ENCODE measurements at places on chromosomes 7 and 10.

- no peak for DNase-seq
- no peaks in the 10 kb centered on the region for H3K27me3 ChIP-seq
- H3K4me1 ChIP-seq = no peaks in the 10 kb centered on the region
- no peak overlapping the region for H3K27ac ChIP-seq
- H3K4me3 ChIP-seq = no peak overlapping the region
- H3K36me3 ChIP-seq = no peaks in the 10 kb centered on the region
These were observed 551.8 kb downstream of the SORCS3 start for GRCh38 chr10:105192861-105193260.

DNA sequence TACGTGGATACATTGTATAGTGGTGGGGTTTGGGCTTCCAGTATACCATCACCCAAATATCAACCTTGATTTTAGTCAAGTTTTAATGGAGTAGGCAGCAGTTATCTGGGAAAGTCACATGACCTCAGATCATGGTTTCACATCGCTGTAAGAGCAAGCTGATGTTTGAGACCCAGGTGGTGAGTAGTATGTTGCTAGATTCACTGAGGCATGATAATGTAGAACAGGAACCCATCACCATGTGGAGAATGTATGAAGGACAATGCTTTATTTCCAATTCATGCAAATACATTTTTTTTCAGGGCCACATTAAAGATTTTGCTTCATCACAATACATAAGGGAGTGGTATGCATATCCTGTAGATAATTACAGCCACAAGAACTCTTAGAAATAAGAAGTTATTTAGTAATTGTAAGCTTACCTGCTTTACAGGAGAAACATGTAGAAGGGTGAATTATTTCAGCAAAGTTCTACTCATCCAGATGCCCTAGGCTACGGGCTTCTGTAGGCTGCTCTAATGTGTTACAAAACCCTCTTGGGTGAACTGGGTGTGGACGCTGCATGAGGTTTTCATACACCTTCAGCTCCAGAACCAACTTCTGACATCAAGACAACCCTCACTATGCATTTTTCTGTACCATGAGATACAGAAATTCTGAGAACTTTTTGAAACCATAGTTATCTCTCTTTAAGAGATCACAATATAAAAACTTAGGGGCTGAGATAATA, 27.6 kb upstream of the LAMB4 start:
- no peak overlapping the region for H3K27ac ChIP-seq
- H3K4me1 ChIP-seq = no peaks in the 10 kb centered on the region
- H3K36me3 ChIP-seq = no peaks in the 10 kb centered on the region
- no peak for DNase-seq

- H3K27ac ChIP-seq = no peak overlapping the region
- H3K36me3 ChIP-seq = no peaks in the 10 kb centered on the region
- H3K4me3 ChIP-seq = no peak overlapping the region
These were observed 6.4 kb downstream of the AGMO start for GRCh38 chr7:15555381-15555859.

- peaks cover 6% of the 10 kb centered on the region for H3K4me1 ChIP-seq
- no peak overlapping the region for H3K4me3 ChIP-seq
- no peak overlapping the region for H3K27ac ChIP-seq
- H3K27me3 ChIP-seq = peaks cover 5% of the 10 kb centered on the region
- DNase-seq = no peak
- H3K36me3 ChIP-seq = no peaks in the 10 kb centered on the region
These were observed 112.1 kb upstream of the CDK1 start for GRCh38 chr10:60666221-60666620.

DNA sequence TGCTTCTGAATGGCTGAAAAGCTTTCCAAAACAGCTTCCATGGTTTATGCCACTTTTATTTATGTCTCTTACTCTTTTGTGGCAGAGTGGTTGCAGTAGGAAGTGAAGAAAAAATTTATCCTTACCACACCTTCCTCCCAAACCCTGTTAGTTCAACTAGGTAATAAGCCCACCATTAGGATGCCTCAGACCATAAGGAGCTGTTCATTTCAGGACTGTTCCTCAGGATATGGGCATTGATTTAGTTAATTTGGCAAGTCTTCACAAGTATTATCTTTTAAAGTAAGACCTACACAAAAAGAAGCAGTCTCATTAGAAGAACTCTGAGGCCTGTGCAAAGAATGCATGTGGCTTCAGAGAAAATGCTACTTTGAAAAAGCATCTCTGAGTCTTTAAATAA, 82.9 kb upstream of the PDLIM1 start:
- H3K4me1 ChIP-seq = no peaks in the 10 kb centered on the region
- no peak overlapping the region for H3K27ac ChIP-seq
- no peaks in the 10 kb centered on the region for H3K36me3 ChIP-seq
- H3K27me3 ChIP-seq = peaks cover 32% of the 10 kb centered on the region
- no peak for DNase-seq

- H3K4me1 ChIP-seq = peaks cover 2% of the 10 kb centered on the region
- H3K27ac ChIP-seq = no peak overlapping the region
- no peaks in the 10 kb centered on the region for H3K27me3 ChIP-seq
- no peak for DNase-seq
- no peak overlapping the region for H3K4me3 ChIP-seq
These were observed 19.1 kb downstream of the DPYSL4 start for GRCh38 chr10:132205650-132206376.

DNA sequence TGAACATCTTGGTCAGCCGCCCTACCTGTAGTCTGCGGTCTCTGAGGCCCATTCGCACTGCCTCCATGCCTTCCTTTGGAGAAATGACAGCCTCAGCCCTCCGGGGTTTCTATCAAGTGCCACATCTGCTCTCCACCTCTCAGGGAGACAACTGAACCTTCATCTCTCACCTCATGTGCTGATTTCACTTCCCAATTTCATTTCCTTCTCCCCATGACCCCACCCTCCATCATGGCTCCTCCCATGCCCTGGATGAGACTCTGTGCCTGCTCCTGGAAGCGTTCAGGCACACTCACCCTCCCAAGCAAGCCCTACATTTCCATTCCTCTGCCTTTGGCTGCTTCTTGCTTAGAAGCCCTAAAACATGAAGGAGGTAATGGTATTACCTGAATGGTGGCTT, 7.8 kb upstream of the SCD start:
- H3K36me3 ChIP-seq = no peaks in the 10 kb centered on the region
- H3K27me3 ChIP-seq = peaks cover 3% of the 10 kb centered on the region
- H3K4me3 ChIP-seq = no peak overlapping the region
- no peak for DNase-seq

GRCh38 chr10:71882813-71883659, 32.0 kb upstream of the PSAP start:
- H3K4me3 ChIP-seq = no peak overlapping the region
- H3K27ac ChIP-seq = peak overlapping the region; percentile 3
- H3K36me3 ChIP-seq = no peaks in the 10 kb centered on the region
- H3K27me3 ChIP-seq = peaks cover 15% of the 10 kb centered on the region

- H3K27me3 ChIP-seq = no peaks in the 10 kb centered on the region
- H3K27ac ChIP-seq = no peak overlapping the region
- DNase-seq = no peak
- no peak overlapping the region for H3K4me3 ChIP-seq
- no peaks in the 10 kb centered on the region for H3K36me3 ChIP-seq
- no peaks in the 10 kb centered on the region for H3K4me1 ChIP-seq
These were observed 135.2 kb downstream of the CYP26A1 start for GRCh38 chr10:93208717-93209464.

DNA sequence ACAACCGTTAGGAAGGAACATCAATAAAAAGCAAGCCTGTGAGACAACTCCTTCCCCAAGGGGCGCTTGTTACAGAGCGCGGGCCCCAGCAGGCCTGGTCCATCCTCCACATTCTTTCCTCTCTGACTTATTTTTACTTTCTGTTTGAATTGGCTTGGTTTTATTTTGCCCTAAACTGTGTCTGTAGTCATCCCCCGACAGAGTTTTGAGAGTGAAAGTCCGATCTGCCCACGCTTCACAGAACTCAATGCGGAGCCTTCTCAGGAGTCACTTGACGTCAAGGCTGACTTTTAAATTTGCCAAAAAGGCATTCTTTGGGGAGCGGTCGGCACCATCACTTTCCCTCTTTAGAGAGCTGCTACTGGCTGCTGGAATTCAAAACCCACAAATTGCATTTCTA, 150.1 kb upstream of the KLF6 start:
- H3K4me1 ChIP-seq = peaks cover 61% of the 10 kb centered on the region
- peaks cover 52% of the 10 kb centered on the region for H3K36me3 ChIP-seq
- peak overlapping the region; percentile 89 for H3K27ac ChIP-seq
- DNase-seq = peak; percentile 72

DNA sequence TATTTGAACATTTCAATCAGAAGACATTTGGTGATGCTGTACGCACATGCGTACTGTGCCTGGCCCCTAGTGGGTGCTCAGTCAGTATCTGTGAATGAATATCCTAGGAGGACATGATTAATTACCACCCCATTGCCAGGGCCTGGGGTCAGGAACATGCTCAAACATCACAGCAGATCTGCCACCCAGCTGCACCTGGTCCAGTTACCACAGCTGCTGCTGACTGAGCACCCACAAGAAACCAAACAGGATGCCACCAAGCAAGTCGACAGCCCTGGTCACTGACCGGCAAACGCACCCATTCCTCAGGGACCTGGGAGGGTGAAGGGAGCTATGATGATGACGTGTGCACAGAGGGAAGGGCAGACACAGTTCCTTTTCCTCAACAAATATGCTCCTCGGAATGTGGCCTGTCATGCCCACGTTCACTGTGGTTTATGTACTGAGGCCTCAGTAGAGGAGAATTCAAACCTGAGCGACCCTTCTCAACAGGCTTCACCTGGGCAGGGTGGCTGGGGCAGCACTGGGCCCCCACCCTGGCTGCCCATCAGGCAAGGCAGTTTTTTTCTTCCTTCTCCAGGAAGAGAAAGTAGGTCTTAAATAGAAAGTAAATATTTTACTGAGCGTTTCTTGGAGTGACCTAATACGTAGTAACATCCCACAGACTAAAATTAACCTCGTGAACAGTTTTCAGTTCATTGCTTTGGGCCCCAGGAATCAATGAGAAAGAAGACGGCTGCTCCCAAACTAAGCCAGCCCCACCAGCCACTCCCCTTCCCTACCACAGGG, 13.4 kb downstream of the CTBP2 start:
- no peak overlapping the region for H3K4me3 ChIP-seq
- DNase-seq = no peak
- no peak overlapping the region for H3K27ac ChIP-seq
- H3K4me1 ChIP-seq = peaks cover 4% of the 10 kb centered on the region
- H3K36me3 ChIP-seq = no peaks in the 10 kb centered on the region

DNA sequence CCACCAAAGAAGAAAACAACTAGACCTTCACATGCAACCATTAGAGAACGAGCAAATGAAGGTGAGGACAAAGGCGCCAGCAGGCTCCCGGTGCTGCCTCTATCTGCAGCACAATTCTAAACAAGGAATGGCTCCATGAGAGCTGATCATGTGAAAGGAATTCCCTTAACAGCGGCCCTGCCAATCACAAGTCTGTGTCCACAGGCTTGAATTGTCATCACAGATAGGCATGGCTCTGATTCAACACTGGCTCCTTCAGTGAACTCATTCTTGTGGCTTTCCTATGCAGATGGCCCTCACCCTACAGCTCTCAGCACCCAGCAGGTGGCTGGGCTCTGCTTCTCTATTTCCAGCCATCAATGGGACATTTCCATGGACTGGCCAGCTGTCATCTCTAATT, 36.2 kb downstream of the LAMB1 start:
- no peaks in the 10 kb centered on the region for H3K27me3 ChIP-seq
- no peaks in the 10 kb centered on the region for H3K36me3 ChIP-seq
- no peak overlapping the region for H3K4me3 ChIP-seq
- H3K4me1 ChIP-seq = no peaks in the 10 kb centered on the region
- no peak overlapping the region for H3K27ac ChIP-seq
- no peak for DNase-seq

DNA sequence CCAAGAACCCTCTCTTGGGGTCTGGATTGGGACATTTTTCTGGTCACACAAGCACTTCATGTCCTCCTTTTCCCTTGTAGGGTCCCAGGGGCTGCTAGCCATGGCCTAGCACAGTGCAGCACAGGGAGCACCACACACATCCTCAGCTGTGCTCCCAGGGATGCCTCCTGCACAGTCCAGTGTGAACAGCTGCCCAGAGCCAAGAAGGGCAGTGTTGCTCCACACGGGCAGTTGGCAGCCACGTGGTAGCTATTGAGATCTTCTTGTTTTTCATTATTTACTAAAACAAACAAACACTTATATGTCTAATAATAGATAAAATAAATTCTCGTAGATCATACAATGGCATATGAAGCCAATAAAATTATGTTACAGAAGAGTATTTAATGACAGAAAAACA, 13.9 kb upstream of the LANCL2 start:
- DNase-seq = no peak
- no peak overlapping the region for H3K4me3 ChIP-seq
- no peak overlapping the region for H3K27ac ChIP-seq
- peaks cover 7% of the 10 kb centered on the region for H3K27me3 ChIP-seq
- no peaks in the 10 kb centered on the region for H3K4me1 ChIP-seq

DNA sequence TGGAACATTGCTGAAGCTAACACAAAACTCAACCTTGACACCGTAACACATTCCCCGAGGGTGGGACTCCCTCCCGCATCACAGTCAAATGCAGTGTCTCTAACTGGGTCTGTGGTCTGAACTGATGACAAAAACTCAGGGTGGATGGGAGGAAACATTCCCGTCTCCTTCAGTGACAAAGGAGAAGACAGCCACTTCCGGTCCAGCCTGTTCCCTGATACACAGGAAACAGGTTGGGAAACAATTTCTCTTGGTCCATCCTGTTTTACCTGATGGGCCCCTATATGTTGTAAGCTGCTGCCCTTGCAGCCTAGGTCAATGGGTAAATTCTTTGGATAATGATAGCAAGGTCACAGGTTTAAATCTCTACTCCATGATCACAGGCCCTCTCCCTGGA, 20.4 kb downstream of the SLC13A4 start:
- no peaks in the 10 kb centered on the region for H3K36me3 ChIP-seq
- no peak overlapping the region for H3K27ac ChIP-seq
- no peaks in the 10 kb centered on the region for H3K4me1 ChIP-seq
- no peaks in the 10 kb centered on the region for H3K27me3 ChIP-seq

DNA sequence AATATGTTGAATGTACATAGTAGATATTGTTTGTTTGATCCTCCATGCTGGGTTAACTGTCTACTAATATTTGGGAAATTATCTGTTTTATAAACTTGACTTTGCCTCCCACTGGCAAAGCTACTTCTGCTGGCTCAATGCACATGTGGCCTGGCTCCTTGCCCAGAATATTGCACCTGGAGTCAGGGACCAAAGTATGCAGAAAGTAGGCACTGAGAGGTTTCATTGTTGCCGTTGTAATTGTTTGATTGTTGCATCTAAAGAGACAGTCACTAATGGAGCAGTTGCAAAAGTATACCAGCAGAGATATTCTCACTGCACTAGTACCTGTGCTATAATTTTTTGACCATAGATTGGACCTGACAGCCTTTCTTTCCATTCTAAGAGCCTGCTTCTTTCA, 137.8 kb upstream of the CNTNAP2 start:
- H3K4me1 ChIP-seq = no peaks in the 10 kb centered on the region
- no peak overlapping the region for H3K4me3 ChIP-seq
- no peak overlapping the region for H3K27ac ChIP-seq
- H3K36me3 ChIP-seq = no peaks in the 10 kb centered on the region
- H3K27me3 ChIP-seq = no peaks in the 10 kb centered on the region

DNA sequence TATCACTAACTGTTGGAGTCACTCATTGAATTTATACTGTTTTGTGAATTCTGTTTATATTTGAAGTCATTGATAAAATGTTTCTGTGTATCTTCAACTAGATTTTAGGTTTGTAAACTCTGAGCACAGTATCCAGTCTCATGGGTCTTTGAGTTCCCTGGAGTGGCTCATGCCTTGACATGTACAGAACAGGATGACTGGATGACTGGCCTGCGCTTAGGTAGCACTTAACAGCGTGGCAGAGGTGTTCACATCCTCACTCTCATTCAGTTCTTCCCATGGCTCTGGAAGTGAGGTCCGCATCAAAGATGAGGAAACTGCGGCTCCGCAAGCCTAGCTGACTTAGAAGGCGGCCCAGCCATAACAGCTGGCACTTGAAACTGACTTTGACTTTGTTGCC, 576.9 kb downstream of the SUGCT start:
- peaks cover 3% of the 10 kb centered on the region for H3K4me1 ChIP-seq
- H3K36me3 ChIP-seq = no peaks in the 10 kb centered on the region
- no peak overlapping the region for H3K4me3 ChIP-seq
- no peak for DNase-seq

All from activated CD8-positive, alpha-beta T cell treated with anti-CD3 and anti-CD28 coated beads, Interleukin-2, amount 10 ng/mL, durations not matched to agents 7 days and 5 days (primary cell).